ENCODE measurements at places on chromosomes 7 and 10.
A peak's percentile ranks its signal among the peaks of the same experiment; 100 is the strongest.

GRCh38 chr10:104300736-104301292 lies 31.8 kb downstream of the GSTO2 start:
- H3K27ac ChIP-seq: peak overlapping the region; percentile 83
- H3K4me3 ChIP-seq: no peak overlapping the region
- peaks cover 15% of the 10 kb centered on the region for H3K4me1 ChIP-seq
- no peaks in the 10 kb centered on the region for H3K36me3 ChIP-seq

DNA sequence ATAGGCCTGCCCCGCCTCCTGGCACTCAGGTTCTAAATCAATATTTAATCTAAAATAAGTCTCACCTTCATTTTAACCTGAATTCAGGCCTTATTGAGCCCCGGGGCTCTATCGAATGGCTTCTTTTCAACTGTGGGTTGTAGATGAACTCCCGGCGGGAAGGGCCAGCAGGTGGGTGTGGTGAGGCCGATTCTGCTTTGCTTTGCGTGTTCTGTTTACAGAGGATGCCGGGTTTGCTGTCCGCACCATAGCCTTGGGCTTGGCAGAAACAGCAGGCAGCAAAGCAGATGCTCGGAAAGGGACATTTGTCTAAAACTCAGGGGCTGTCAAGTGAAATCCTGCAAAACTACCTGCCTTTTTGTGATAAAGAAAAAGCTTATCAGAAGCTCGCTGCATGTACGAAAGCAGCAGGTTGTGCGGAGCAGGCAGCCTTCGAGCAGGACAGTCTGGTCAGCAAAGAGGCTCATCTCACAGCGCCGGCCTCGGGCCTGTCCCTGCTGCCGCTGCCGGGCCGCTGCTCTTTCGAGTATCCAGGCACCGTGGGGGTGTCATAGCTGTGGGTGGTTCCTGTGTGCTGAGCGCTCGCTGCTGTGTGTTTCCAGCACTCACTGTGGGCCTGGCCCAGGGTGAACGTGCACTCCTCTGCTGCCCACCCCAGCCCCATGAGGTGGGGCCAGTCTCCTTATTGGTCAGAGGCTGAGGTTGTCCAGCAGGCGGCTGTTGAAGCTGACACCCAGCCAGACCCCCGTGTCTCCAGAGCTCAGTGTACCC lies 434.8 kb upstream of the FOXK1 start:
- H3K36me3 ChIP-seq: no peaks in the 10 kb centered on the region
- H3K27ac ChIP-seq: no peak overlapping the region
- DNase-seq: no peak
- no peak overlapping the region for H3K4me3 ChIP-seq
- H3K27me3 ChIP-seq: no peaks in the 10 kb centered on the region
- H3K4me1 ChIP-seq: no peaks in the 10 kb centered on the region

DNA sequence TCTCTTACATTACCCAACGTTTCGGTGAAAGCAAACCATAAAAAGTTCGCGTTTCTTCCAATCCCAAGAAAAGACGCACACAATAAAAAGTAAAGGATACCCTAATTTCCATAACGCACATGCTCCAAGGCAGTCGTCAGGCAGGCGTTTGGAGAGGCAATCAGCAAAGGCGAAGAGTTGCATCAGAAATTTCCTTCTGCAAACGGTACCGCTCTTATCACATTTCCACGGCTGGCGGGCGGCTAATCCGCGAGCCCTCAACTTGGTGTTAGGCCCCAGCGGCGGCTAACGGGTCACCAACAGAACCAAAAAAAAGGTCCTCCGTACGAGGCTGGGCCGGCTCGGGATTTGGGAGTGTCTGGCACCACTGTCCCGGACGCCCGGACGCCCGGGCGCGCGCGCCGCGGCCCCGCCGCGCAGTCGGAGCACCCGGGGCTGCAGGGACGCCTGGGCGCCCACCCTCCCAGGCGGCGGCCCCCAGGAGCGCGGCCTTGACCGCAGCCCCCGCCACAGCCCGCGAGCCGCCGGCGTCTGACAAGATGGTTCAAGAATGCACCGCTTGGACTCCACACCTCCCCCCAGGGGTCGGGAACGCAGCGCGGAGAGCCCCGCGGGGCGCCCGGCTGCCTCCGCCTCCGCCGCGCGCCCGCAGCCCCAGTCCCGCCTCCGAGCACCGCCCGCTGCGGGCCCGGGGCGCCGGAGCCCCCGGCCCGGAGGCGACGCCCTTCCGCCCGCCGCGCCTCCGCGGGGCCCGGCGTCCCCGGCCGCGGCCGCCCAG lies 9.8 kb upstream of the GRB10 start:
- peak overlapping the region; percentile 55 for H3K4me3 ChIP-seq
- DNase-seq: peak; percentile 28
- H3K4me1 ChIP-seq: no peaks in the 10 kb centered on the region

DNA sequence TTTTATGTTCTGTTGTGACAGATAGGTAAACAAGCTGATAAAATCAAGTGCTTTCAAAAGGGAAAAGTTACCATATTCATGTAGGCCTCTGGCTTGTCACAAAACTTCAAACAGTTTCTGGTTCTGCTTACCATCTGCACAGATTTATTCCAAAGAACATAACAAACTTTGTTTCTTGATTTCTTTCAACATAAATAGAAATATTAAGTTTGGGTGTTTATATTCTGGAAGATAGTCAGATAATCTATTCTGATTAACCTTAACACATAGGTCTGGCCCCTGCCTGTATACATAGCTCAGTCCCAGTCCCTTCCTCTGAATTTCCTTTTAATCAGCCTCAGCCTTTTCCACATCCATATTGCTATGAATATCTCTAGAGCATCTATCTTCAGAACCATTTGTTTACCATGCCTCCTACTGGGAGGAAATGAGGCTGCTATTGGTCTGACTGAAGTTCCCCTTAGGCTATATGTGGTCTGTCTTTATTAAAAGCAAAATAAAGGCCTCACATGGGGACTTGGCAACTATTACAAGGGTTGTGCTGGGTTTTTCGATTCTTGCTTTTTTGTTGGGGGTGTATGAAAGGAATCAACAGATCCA lies 319.0 kb downstream of the HPSE2 start:
- no peak overlapping the region for H3K27ac ChIP-seq
- no peaks in the 10 kb centered on the region for H3K4me1 ChIP-seq
- no peaks in the 10 kb centered on the region for H3K27me3 ChIP-seq

DNA sequence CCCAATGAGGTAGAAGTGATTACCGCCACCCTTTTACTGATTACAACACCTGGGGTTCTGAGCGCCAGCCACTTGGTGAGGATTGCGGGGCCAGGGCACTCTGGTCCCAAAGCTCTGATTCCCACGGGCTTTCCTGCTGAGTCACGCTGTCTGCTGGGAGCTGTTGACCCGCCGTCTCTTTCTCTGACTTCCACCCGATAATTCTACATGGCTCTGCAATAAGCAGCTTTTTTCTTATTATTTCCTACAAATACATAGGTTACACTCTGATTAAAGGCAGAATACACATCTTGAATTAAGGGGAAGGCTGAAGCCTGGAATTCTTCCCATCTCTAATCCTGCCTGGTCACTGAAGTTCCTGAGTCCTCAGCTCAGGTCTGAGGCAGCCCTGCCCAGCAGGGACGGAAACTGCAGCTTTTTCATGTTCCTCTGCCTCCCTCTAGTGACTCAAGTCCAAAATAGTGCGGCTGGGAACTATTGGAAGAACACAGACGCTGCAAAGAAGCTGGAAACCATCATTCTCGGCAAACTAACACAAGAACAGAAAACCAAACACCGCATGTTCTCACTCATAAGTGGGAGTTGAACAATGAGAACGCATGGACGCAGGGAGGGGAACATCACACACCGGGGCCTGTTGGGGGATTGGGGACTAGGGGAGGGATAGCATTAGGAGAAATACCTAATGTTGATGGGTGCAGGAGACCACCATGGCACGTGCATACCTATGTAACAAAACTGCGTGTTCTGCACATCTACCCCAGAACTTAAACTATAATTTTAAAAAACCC lies 178.3 kb downstream of the PRKCQ start:
- H3K27me3 ChIP-seq: no peaks in the 10 kb centered on the region
- DNase-seq: peak; percentile 70
- H3K36me3 ChIP-seq: no peaks in the 10 kb centered on the region
- H3K4me1 ChIP-seq: peaks cover 2% of the 10 kb centered on the region

GRCh38 chr10:33001908-33002492 lies 44.0 kb upstream of the ITGB1 start:
- no peaks in the 10 kb centered on the region for H3K27me3 ChIP-seq
- no peak for DNase-seq
- H3K36me3 ChIP-seq: no peaks in the 10 kb centered on the region

DNA sequence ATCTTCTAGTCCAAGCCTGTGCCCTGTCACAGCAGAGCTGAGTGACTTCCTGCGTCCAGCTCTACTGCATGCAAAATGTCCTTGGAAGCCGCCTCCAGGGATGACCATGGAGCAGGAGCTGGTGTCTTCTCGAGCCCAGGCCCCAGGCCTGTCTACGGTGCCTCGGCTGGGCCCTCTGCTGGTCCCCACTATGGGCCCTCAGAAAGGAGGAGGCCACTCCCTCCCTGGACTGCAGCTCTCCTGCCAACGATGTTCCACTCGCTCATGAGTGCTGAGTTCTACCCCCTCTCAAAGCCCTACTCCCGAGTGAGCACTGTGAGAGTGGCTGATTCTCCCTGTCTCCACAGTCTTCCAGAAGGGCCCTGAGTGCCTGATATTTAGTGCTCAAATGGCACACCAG lies 504.9 kb downstream of the PTPRN2 start:
- H3K4me3 ChIP-seq: no peak overlapping the region
- DNase-seq: no peak
- H3K36me3 ChIP-seq: no peaks in the 10 kb centered on the region

DNA sequence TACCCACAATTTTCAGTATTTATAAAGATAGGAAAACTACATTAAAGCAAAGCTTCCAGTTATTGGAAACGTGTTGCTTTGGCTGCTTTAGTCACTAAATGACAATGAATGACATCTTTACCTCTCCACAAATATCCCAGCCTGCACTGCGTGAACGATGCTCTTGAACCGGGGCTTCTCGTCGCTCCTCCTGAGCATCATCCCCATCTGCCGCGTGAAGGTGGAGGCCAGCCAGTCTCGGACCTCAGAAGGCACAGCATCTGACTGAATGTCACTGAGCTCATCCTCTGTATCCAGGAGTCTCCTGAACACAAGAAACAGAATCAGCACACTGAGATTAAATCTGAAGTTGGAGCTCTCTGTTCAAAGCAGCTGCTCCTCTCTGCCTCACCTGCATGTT lies 191.3 kb downstream of the PDE1C start:
- H3K4me1 ChIP-seq: peaks cover 3% of the 10 kb centered on the region
- no peak for DNase-seq
- no peaks in the 10 kb centered on the region for H3K27me3 ChIP-seq
- H3K4me3 ChIP-seq: no peak overlapping the region
- H3K36me3 ChIP-seq: no peaks in the 10 kb centered on the region

DNA sequence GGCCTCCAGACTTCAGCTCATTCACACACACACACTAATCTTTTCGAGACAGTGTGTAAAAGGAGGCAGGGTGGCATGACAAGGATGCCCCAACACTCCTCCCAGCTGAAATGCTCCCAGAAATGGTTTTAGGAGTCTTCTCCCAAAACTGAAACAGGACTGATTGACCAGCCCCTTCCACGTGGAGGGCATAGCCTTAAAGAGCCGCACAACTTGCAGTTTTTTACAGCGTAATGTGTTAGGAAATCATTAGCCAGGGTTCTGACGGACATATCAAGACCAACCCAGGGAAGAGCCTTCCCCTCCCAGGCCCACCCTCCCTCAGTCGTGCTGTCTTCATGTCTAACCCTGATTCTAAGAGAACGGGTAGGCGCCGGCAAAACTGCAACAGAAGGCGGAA lies 224.6 kb downstream of the TNS3 start:
- H3K4me1 ChIP-seq: no peaks in the 10 kb centered on the region
- H3K27me3 ChIP-seq: no peaks in the 10 kb centered on the region
- peak; percentile 0 for DNase-seq
- H3K36me3 ChIP-seq: no peaks in the 10 kb centered on the region
- no peak overlapping the region for H3K27ac ChIP-seq

GRCh38 chr7:116212869-116213268 lies 2.5 kb downstream of the TES start:
- peak overlapping the region; percentile 55 for H3K4me3 ChIP-seq
- DNase-seq: no peak
- H3K27ac ChIP-seq: peak overlapping the region; percentile 89
- H3K36me3 ChIP-seq: no peaks in the 10 kb centered on the region

- no peaks in the 10 kb centered on the region for H3K4me1 ChIP-seq
- no peak for DNase-seq
- H3K4me3 ChIP-seq: no peak overlapping the region
- H3K36me3 ChIP-seq: no peaks in the 10 kb centered on the region
- H3K27me3 ChIP-seq: no peaks in the 10 kb centered on the region
Observed at GRCh38 chr7:340979-341694, 51.2 kb downstream of the FOXL3 start.

- H3K4me3 ChIP-seq: no peak overlapping the region
- no peaks in the 10 kb centered on the region for H3K4me1 ChIP-seq
- H3K36me3 ChIP-seq: no peaks in the 10 kb centered on the region
Observed at GRCh38 chr10:48231699-48232315, 42.7 kb downstream of the FRMPD2 start.

DNA sequence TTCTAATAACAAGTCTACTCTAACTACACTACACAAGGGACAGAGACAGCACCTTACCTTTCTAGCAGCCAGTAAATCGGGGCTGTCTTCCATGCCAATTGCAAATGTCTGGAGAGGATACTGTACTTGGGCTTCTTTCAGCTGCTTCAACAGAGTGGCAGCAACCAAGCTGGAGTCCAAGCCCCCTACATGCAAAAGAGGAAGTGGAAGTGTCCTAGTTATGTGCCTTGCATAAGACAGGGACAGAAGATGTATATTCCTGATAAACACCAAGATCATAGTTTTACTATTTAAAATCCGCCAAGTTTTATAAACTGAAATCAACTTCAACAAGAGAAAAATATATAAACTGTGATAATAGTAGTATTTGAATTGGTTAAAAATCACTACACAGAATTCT lies 14.0 kb downstream of the ASNS start:
- no peaks in the 10 kb centered on the region for H3K4me1 ChIP-seq
- no peaks in the 10 kb centered on the region for H3K27me3 ChIP-seq
- H3K27ac ChIP-seq: no peak overlapping the region
- H3K4me3 ChIP-seq: no peak overlapping the region
- no peaks in the 10 kb centered on the region for H3K36me3 ChIP-seq
- DNase-seq: no peak

DNA sequence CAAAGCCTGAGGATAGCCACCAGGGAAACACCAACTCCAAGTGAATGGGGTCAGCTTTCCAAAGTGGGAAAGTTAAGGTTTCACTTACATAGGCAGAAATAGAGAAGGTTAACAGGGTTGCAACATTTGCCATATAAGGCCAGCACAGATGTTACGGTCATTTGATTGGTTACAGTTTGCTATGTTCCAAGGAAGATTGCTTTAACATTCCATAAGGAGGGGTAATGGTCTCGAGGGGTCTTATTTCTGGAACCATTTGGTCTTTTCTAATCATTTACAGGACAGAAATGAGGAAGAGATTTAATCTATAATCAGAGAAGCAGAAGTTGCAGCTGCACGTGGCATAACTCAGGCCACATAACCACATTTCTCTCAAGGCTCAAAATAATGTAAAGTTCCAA lies 679.4 kb upstream of the C7orf33 start:
- no peaks in the 10 kb centered on the region for H3K36me3 ChIP-seq
- no peak overlapping the region for H3K4me3 ChIP-seq
- H3K4me1 ChIP-seq: no peaks in the 10 kb centered on the region
- DNase-seq: no peak
- H3K27me3 ChIP-seq: no peaks in the 10 kb centered on the region

Data from uterus (tissue), 4 donors.